Substantia nigra (tissue), 51 donors: ENCODE measurements at places on chromosomes 5 and 9.

GRCh38 chr5:115398719-115399118 lies 102.3 kb upstream of the CCDC112 start:
- no peak for DNase-seq

- DNase-seq: no peak
Measured at GRCh38 chr5:107359033-107359915, 311.5 kb downstream of the EFNA5 start.

DNA sequence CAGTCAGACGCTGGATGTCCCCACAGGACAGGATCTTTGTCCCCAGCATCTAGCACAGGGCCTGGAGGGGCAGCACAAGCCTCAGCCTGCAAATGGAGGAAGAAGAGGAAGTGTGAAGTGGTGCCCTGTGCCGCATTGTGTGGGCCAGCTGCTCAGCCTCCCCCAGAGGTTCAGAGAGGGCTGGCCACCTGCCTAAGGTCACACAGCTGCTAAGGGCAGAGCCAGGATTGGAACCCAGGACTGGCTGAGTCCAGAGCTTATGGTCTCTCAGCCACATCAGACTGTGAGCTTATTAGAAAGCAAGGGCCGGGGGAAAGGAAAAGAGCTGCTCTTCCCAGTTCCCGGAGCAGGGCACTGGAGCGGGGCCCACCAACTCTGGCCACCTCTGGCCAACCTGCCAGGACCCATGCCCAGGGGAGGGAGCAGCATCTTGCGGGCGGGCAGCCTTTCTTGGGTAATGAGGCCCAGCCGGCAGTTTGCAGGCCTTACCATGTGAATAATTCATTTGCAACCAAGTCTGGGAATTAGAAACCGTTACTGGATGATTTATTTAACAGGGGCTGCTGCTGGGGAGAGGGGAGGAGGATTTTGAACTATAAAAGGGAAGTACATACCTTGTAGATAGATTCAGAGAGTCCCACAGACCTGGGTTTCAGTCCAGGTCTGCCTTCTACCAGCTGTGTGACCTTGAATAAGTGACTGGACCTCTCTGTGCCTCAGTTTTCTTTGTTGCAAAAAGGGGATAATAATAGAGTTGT lies 11.6 kb upstream of the CRB2 start:
- no peak for DNase-seq

- DNase-seq: no peak
Measured at GRCh38 chr5:180333661-180334060, 19.5 kb downstream of the GFPT2 start.

DNA sequence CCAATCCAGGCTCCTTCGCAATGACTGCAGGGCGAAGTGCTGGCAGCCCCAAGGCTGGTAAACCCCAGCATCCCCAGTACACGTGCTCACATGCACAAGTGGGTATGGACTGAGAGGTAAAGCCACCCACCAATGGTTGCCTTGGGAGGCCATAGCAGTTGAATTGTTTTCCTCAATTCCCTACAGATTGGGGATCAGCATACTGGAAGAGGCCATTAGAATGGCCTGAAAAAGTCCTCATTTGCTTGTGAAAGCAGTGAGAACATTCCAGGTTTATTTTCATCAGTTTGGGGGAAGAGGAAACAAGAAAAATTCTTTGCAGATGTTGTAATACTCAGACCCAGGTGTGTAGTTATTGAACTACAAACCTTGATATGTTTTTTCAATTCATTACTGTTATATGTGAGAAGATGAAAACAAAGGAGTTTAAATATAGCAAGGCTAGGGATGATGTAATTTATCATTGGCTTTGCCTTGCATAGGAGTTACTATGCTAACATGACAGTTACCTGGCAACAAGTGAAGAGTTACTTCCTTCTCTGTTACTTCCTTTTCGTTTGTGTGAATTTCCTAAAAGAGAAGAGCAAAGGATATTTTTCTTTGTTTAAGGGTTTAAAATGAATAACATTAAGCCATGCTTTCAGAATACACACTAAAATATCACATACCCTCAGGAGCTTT lies 36.4 kb downstream of the MTMR12 start:
- no peak for DNase-seq

DNA sequence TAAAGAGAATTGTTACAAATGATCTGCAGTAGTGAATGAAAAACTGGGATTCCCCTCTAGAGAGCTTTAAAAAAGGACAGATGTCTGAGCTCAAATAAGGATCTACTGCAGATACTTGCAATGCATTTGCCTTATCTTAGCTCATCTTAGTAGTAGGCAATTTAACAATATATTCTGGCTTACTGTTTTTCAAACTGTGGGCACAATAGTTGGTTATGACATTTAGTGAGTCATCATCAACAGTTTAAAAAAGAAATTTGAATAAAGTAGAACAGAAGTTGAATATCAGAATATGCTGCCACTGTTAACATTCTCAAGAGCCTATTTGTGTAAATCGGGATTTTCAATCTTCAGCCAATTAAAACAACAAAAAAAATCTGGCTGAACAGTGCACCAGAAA lies 6.7 kb upstream of the CAST start:
- DNase-seq: no peak

- no peak for DNase-seq
Measured at GRCh38 chr5:59553992-59554391, 339.5 kb downstream of the PDE4D start.

DNA sequence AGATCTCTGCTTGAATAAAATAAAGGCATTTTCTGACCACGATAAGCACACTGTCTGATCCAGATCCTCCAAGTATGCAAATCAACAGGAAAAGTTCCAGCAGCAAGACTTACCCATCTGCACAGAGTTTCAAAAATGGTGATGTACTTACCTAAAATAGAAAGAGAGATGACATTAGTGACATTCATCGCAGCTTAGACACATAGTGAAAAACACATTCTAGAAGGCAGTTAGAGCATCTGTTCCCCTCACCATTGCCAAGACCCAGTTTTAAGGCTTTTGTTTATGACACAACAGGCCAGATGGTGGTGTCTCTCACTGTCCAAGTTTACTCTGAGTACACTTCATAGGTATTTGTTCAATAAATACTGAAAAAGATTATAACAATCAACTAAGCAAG lies 207.7 kb downstream of the PDE4D start:
- DNase-seq: no peak
